ENCODE measurements at places on chromosomes 7 and 10.

GRCh38 chr10:91700273-91700672 lies 67.4 kb upstream of the PPP1R3C start:
- no peak for DNase-seq

- no peak for DNase-seq
Observed at GRCh38 chr7:96670338-96671289, 39.0 kb downstream of the SEM1 start.

- no peak for DNase-seq
Observed at GRCh38 chr7:41047789-41048191, 655.1 kb downstream of the INHBA start.

- no peak for DNase-seq
Observed at GRCh38 chr10:131166486-131166885, 145.0 kb downstream of the TCERG1L start.

GRCh38 chr10:90407131-90407530 lies 450.7 kb downstream of the HTR7 start:
- DNase-seq: no peak

DNA sequence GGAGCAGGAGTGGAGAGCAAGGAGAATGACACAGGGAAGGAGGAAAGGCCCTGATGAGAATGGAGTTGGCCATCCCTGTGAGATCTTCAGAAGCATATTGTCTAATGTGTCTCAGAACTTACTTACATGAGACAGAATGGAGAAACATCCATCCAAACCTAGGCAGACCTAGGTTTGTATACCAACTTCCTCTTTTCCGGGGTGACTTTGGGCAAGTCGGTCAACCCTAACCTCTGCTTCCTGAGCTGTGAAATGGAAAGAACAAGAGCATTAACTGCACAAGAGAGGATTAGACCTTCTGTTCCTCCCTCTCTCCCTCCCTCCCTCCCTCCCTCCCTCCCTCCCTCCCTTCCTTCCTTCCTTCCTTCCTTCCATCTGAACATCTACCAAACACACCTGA lies 4.5 kb downstream of the GHRHR start:
- DNase-seq: no peak

DNA sequence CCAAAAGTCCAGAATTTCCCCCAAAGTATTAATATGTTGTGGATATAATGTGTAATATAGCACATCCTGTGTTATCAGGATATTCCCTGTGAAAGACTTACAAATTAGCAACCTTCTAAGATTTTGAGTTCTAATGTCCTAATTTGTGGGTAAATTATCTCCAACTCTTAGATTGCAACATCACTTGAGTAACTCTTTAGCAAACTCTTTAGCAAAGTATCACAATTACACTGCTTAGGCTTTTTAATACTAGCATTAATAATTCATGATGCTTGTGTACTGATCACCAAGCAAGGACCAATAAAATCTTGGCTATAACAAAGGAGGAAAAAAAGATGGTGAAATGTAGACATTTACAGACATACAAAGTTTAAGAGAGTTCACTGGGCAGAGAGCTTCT lies 27.7 kb downstream of the HIP1 start:
- no peak for DNase-seq

DNA sequence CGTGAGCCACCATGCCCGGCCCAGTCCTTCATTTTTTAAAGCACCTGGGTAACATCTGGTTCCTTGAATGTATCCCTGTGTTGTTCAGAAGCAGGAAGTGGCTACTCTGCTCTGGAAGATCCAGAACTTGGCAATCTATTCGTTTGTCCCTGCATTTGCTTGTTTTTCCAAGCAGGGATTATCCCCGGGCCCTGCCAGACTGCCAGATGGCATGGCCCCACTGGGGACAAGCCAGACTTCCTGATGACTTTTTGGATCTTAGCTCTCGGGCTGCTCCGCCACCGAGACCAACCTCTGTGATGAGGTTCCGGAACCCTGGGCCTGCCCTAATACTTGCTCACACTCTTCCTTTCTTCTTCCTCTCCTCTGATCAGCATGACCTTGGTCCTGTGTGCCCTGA lies 496.7 kb downstream of the TYW1 start:
- no peak for DNase-seq

- DNase-seq: no peak
Observed at GRCh38 chr10:131790021-131790420, 110.8 kb upstream of the PPP2R2D start.

DNA sequence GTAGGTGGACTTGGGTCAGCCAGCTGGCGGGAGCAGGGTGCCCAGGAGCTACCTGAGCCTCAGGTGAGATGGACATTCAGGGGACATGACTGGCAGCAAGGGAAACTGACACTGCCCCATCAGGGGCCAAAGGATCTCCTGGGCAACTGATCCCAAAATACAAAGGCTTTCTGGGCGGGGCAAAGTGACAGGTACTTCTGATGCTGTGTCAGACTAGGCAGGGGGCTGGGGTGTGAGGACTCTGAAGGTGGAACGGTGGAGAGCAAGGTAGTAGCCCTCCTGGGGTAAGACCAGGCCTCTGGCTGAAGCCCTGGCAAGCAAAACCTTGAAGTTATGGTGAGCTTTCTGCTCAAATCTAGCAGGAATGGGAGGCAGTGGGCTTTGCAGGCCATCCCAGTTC lies 4.4 kb downstream of the OPN4 start:
- no peak for DNase-seq

DNA sequence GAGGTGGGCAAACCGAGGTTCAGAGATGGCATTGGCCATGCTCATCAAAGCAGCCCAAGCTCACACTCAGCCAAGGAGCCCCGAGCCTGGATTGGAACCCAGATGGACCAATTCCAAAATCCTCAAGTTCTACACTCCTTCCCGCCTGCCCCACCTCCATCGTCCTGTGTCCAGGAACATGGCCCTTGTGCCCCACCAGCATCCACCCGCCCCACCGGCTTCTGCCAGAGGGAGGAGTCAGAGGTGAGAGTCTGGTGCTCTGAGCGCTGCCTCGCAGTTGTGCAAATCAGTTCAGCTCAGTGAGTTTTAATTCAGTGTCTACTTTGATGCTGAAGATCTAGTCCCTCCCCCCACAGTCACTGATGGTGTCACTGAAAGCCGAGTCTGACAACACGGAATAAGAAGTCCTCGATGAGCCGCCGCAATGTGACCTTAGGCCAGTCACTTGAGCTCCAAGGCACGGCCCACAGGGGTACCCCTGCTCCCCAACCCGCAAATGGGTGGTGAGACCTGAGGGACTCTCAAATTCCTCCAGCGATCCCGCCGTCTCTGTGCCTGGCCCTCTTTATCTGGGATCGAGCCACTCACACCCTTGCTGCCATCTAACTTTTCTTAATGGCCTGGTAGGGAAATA lies 26.3 kb downstream of the PRKAG2 start:
- DNase-seq: no peak

- no peak for DNase-seq
Observed at GRCh38 chr10:110717781-110718589, 73.8 kb downstream of the RBM20 start.

GRCh38 chr7:44606341-44607140 lies at the start of gene OGDH:
TSS of gene OGDH (plus strand) at chr7:44606627. CDS start at chr7:44624344, 17,717 bp downstream.
- DNase-seq: peak; percentile 99

DNA sequence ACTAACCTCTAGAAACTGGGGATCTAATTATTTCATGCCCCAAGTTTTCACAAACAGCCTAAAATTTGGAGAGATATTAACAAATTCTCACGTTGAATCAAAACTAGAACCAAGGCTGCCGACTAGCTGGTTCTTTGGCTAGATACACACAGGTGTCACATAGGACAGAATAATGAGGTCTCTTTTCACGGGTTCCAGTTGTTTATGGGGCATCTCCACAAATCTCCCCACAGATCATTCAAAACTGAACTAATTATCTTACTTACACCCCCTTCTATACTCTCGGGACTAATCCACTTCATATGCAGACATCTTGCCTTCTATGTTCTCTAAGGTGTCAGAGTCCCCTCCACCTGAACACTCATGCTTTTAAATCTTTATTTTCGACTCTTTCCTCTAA lies 16.4 kb upstream of the OR2AE1 start:
- no peak for DNase-seq

DNA sequence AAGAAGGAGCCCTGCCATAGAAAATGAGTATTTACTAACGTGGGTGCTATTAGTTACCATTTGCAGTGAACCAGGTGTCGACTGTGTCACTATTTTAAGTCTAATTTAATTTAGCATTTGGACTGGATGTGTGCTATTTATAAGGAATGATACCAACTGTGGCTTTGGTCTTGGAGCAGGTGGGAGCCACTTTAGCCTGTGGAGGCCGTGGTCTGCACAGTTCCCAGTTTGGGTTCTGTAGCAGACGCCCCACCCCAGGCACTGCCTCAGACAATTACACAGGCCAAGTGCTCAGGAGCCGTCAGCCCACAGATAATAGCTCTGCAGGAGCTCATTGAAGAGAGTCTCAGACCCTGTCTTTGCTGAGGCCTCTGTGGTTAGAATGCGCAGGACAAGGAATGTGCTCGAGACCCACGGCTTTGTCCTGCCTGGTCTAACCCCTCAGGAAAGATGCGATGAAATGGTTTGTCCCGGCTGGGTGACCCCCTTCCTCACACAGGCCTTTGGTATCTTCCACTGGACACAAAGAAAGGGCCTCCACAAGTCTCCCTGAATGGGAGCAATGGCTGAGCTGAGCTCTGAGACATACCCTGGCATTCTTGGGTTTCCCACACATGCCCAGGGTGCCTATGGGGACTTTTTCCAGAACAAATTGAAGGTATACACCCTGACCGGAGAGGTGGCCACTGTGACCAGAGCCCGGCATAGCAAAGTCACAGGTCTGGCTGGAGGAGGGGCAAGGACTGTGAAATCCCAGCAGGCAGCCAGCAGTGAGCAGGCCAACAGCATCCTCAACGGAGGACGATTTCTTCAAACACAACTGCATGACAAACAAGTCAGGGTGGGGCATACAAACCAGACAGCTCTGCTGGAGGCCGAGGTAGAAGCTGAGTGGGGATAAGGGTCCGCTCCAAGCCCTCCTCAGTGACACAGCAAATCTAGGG lies 251.2 kb downstream of the ARHGAP12 start:
- no peak for DNase-seq

DNA sequence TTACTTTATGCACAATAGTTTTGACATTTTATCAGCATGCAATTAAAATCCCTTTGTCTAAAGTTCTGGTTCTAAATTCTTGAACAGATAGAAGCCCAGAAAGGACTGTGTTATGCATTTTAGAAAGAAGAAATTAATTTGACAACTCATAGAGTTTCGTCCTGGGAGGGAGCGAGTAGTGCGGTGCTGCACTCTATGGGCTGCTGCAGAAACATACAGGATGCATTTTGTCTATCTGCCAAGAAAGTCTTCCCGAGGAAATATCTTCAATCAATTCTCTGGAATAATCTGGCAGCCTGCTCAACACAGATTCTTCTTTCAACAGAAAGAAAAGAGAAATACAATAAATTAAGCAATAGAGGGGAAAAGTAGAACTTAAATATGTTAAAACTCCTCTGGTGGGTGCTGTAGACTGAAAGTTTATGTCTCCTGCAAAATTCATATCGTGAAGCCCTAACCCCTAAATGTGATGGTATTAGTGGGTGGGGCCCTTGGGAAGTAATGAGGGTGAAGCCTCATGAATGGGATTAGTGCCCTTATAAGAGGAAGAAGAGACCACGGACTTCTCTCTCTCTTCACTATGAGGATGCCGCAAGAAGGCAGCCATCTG lies 39.0 kb upstream of the IFRD1 start:
- no peak for DNase-seq

DNA sequence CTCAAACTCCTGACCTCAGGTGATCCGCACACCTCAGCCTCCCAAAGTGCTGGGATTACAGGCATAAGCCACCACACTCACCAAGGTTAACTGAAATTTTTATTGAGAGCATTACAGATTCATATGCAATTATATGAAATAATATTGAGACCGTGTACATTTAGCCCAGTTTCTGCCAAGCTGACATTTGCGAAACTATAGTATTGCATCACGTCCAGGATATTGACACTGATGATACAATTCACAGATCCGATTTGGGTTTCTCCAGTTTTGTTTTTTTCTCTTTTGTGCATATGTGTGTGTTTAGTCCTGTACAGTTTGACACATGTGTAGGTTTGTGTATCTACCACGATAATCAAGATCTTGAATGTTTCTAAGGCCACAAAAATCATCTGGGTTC lies 627.9 kb upstream of the FOXK1 start:
- DNase-seq: no peak
